NCI-H226 (cell line): ENCODE measurements at places on chromosomes 13 and 19.

GRCh38 chr13:111319998-111320911 lies at the start of gene TEX29:
TSS of gene TEX29 (plus strand) at chr13:111320642. CDS start at chr13:111320891, 249 bp downstream.
- no peak for DNase-seq

GRCh38 chr13:91922969-91923592 lies 524.7 kb downstream of the GPC5 start:
- no peak for DNase-seq

DNA sequence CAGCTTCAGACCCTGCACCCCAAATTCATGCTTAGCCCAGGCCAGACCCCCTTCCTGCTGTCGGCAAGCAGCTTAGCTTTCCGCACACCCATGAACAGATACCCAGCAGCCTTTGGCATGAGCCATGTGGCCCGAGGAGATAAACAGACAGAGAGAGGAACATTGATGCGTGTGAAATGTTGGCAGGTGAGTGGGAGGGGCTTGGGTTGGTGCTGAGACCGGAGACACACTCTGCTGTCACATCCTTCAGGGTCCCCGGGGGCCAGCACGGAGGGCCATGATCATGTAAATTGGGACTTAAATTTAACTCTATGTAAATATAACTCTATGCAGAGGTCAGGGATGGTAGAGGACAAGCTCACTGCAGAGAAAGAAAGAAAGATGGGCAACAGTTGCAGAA lies 1.5 kb downstream of the CD22 start:
- no peak for DNase-seq

DNA sequence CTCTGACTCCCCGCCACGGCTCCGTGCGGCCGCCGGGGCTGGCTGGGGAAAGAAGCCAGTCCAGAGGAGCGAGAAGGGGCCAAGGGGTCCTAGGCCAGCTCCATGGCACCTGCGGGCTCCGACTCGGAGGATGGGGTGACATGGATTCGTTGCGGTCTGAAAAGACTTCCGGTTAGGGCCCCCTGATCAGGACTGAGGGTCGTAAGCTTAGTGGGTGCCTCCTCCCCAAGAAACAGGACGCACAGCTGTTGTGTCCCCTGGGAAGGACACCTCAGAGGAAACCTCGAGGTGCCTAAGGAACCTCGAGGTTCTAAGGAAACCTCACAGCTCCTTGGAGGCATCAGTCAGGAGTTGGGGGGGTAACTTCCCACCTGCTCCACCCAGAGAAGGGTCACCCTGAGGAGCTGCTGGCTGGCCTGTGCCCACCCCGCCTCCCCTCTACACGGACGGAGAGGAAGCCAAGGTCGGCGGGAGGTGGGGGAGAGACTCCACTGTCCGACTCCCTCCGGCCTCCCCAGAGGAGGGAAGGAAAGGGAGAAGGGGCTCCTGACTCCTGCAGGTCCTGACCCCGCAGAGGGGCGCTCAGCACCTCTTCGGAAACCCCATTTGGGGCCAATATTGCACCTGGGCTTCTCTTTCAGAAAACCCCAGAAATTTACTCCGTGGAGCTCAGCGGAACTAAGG lies 855 bp downstream of the ATP12A start:
- no peak for DNase-seq

- no peak for DNase-seq
These were observed 70.1 kb downstream of the RASA3 start for GRCh38 chr13:114062341-114062740.

DNA sequence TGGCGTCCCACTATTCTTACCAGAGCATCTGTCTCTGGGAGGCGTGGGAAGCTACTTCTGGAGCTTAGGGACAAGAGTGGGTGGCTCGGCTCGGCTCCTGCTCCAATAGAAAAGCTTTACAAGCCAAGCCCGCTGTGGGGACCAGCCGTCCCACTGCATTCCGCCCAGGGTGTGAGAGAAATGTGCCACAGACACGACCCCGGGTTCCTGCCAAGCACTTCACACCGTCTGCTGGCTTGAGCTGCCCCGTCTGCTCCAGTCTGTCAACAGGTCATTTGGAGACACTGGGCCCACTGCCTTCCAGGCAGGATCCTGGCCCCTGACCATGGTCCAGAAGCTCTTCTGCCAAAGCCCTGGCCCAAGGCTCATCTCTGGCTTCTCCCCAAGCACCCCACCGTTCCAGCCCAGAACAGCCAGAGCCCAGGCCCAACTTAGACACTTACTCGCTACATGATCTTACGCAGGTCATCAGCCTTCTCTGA lies 6.5 kb upstream of the FKRP start:
- no peak for DNase-seq

GRCh38 chr19:49890349-49891311 lies 6.1 kb downstream of the IL4I1 start:
- no peak for DNase-seq

DNA sequence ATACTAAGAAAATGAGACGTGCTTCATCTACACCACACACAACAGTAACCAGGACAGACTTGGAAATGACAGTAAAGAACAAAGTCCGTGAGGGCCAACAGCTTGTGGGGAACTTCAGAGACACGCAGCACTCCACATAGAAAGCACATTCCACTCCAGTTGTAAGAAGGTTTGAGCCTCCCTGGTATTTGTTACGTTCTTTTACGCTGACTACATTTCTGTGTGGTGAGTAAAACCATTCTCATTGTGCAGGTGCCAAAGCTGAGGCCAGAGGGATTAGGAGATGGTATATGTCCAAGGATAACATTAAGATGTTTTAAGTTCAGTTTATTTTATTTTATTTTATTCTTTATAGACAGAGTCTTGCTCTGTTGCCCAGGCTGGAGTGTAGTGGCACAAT lies 1189.9 kb downstream of the UQCRFS1 start:
- peak; percentile 60 for DNase-seq

- DNase-seq, result no peak
These were observed 537.3 kb downstream of the SUCLA2 start for GRCh38 chr13:47463726-47464125.
